ENCODE measurements at places on chromosomes 2 and 18. TPM values are rescaled to one million over a fixed set of nuclear protein-coding genes. Genes with fewer than 3 reads are reported as not detected.

DNA sequence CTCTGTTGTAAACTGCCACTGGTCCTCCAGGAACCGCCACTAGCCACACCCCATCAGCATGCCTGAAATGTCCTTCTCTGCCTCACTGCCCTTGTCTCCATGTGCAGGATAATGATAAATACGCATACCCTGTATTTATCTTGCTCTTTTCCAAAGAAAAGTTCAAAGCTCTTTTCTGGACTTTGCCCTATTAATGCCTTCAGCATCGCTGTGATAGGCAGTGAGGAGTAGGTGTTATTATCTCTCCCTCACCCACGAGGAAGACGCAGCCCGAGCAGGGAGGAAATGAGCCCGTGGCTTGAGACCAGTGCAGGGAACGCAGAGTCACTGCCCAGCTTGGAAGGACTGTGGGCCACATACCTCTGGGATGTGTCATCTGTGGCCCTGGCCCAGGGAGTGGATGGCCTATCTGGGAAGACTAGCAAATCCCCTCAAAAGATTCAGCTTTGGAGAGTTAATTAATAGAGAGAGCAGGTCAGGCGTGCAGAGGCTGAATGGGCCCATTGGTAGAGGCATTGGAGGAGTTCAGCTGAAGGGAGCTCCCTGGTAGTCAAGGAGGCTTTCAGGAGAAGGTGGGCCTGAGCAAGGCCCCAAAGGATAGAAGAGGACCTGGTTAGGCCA lies 39.5 kb upstream of the MCFD2 start:
- DNase-seq, result peak; percentile 82

- DNase-seq, result no peak
Observed at GRCh38 chr2:109335631-109336176, 206.7 kb downstream of the SH3RF3 start.

Gene MC2R
- not detected for total RNA-seq

- DNase-seq, result peak; percentile 41
Observed at GRCh38 chr2:240556553-240557100, 1.2 kb downstream of the ANKMY1 start.

Gene OSBPL6
- 3.0 TPM for total RNA-seq

GRCh38 chr2:74006459-74006858 lies 21.7 kb downstream of the TET3 start:
- DNase-seq, result no peak

GRCh38 chr2:69131983-69132675 lies 119.2 kb downstream of the ANTXR1 start:
- DNase-seq, result no peak

Gene LIMS3
- 0.60 TPM for total RNA-seq

DNA sequence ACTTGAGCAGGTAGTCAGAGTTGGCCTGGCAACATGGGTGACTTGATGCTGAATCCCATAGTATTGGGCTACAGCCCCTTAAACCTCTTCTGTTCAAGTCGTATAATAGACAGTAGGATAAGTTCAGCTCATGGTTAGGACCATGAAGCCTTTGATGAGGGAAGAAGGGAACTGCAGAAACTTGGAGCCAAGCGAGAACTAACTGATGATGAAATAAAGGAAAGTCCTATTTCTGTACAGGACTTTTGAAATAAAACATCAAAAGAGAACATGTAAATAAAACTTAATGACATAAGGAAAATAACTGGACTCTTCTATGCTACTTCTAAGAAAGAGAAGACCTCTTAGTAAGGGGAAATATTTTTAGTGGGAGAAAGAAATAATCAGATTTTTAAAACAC lies 51.2 kb upstream of the UGP2 start:
- no peak for DNase-seq

DNA sequence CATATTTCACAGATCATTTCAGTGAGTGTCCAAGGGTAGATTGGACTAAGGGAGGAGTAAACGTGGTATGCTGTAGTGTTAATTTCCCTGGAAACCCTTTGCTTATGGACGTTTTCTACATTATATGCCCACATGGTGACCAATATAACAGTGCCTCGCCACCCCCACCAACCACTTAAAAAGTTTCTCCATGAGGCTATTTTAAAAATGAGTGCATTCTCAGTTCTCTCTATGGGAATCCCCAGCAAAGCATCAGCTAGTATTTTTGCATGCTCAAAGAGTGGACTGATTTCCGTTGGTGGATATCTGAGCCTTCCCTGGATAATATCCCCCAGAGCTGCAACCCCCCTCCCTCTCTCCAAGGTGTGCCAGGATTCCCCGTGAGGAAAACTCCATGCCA lies 73.2 kb downstream of the TGFA start:
- DNase-seq, result no peak

DNA sequence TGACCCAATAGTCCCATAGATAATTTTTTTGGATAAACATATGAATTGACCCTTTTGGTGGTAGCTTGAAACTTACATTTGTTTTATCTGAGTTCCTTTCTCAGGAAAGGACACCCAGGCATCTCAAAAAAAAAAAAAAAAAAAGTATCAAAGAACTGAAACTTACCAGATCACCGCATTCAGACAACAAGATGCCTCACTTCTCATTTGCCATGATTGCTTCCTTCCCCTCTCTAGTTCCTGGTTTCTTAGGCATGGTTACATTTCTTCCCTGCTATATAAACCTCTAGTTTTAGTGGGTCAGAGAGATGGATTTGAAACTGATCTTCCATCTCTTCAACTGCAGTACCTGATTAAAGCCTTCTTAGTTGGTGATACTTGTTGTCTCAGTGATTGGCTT lies 240.1 kb downstream of the ACKR3 start:
- DNase-seq, result no peak

- no peak for DNase-seq
Observed at GRCh38 chr2:215896921-215897320, 116.4 kb downstream of the MREG start.

Data from hepatocyte (in vitro differentiated cells).